ENCODE measurements at places on chromosomes 3 and 15.

DNA sequence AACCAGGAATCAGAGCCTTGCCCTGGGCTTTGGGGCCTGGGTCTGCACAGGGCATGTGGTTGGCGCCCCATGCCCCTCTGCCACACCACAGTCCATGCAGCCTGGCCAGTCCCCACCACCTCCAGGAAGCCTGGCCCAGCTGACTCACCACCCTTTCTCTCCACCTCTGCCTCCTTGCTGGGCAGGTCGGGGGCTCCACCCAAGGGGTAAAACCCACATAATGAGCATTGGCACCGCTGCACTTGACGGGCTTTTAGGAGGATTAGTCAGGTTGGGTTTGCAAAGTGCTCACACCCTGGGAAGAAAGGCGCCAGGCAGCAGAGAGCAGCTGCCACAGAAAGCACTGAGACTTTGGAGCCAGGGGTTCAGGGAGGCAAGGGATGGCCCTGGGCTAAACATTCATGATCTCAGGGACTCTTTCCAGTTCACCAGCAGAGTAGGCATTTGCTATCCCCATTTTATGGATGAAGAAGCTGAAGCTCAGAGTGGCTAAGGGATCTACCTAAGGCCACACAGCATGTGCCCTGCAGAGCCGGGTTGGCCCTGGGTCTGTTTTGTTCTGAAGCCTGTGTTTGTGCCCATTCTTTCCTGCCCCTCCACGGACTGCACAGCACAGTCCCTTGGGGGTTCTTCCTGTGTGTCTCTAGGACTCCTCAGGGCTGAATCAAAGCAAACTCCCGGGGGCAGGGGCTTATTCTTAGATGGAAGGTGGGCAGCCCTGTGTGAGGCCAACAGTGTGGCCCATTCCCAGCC, 113.4 kb downstream of the ETFA start:
- no peak for DNase-seq

GRCh38 chr3:167521006-167521355, 47.1 kb upstream of the SERPINI2 start:
- no peak for DNase-seq

- no peak for DNase-seq
Measured at GRCh38 chr3:73021301-73021835, 24.8 kb downstream of the PPP4R2 start.

DNA sequence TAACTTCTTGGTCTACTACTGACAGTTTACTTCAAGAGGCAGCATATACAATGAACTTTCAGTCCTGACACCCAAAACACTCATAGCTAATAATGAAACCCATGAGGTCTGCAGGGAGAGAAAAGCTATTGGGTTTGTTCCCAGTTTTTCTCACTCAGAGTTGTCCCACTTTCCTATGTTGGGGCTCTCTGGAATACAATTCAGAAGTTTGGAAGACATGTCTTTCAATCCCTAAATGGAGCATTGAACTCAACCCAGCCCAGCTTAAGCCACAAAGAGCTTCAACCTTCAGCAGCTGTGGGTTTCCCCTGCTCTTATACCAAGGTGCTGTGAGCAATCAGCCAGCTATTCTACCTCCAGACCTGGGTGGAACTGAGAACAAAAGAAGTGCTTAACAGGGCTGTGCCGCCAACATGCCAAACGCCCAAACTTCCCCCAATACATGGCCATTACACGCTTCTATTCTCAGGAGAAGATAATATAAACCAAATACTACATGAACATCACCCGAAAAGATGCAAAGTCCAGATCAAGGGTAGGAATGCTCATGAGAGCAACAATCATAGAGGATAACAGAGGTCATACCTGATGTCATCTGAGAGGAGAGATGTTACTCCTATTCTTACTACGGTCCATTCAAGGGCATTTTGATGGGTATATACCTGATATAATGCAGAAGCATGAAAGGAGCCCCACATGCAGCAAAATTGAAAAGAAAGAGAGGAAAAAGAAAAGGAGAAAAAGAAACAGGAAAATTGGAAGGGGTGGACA, 131.2 kb upstream of the TGFBR2 start:
- no peak for DNase-seq

DNA sequence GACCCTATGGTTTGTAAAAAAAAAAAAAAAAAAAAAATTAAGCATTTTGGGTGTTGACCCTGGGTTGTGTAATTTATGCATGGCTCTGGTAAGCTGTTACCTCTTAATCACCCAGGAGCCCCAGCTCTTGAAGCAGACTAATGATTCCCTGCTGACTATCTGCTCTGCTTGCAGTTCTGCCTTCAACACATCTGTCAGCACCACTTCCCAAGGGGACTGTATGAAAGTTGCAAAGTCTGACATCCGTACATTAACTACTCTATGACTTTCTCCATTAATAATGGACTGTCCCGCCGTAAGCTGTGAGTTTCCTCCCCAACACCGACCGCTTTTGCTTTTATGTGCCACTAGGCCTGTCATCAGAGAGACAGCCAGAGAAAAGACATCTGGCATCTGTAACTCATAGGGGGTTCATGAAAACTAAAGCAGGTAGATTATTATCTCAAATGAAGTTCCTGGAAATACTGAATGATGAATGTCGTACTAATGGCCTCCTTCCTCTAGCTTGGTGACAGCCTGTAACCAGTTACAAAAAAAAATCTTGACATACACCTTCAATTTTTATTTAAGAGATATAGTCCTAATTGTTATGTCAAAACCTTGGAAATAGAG, 271.5 kb downstream of the IL5RA start:
- no peak for DNase-seq

DNA sequence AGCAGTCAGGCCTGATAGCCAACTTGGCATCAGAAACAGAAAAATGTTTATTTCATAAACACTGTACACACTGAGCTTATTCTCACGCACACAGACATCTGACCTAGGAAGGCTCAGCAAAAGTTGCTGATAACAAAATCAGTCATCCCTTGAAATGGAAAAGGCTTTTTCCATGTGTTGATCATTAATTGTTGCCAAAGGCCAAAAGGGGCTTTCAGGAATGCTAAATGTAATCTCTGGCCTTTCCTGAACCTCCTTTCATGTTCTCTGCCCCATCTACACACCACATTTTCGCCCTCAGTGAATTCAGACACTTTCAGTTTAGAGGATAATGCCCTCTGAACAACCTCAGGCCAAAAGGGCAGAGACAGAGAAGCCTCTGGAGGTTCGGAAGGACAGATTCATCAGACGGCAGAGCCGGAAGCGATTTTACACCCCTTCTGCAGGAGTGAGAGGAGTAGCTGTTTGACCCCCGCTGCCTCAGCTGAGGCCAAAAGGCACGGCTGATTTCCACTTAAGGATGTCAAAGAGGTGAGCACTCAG, 14.5 kb downstream of the RTP4 start:
- no peak for DNase-seq

DNA sequence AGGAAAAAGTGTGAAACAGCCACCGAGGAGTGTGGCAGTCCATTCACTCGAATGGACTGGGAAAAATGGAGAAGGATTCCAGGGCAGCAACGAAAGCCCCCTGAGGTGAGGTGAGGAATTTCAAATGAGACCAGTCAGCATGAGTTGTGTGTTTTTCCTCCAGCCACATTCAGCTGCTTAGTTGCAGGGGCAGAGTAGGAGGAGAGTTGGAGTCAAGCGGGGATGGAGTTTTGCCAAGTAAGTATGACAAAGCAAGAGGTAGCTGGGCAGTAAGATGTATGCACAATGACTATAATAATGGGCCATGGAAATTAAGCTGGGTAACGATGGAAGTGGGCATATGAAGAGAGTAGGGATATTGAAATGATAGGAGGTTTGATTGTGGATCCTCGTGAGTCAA, 64.4 kb downstream of the CCDC54 start:
- no peak for DNase-seq

DNA sequence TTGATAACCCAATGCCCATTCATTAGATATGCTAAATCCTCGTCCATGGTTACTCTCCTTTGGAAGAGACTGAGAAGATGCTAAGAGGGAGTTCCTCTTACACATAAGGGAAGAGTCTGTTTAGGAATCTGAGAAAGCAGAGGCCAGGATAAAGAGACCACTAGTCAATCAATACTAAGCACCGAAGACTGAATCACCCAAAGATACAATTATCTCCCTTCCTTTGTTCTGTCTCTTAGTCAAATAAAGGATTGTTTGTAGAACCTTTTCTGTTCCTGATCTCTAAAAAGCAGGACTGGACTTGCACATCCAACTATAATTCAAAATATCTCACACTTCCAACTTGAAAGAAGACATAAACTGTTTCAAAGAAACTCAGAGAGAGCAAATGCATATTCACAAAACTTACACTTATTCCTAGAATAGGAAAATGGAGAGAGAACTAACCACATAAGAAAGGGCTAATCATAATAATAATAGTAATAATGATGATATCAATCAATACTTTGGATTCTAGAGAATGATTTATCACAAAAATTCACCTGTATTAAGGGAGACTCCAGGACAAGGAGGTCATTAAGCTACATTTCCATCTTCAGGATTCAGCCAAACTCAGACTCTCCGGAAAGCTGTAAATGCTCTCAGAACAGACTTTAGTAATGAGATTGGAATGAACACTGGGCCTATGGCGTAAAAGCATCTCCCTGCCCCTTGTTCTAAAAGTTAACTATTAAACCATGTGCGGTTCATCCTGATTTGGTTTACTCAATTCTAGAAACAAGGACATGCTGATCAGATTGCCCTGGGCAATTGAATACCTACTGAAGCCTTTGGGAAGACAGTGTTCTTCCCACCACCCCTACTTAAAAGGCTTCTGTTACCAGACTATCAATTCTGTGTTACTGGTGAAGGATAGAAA, 401.5 kb downstream of the ZBTB20 start:
- no peak for DNase-seq

GRCh38 chr15:70036585-70037291, 61.0 kb downstream of the TLE3 start:
- no peak for DNase-seq

- DNase-seq: no peak
Measured at GRCh38 chr15:85406916-85407315, 26.5 kb downstream of the AKAP13 start.

DNA sequence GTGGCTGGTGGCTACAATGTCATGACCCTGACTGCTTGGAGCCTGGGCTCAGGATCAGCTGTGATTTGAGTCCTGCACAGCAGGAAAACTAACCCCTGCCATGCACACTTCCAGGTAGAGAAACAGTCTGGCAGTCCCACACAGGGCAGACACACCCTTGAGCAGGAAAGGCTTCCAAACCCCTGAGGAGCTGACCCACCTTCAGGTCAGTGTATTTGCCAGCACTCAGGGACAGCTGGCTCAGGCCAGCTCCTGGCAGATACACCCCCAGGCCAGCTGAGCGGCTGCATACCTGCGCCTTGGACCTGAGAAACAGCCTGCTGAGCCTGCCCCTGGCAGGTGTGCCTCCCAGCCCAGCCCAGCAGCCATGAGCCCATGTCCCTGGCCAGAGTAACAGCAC, 22.2 kb upstream of the CDAN1 start:
- no peak for DNase-seq

DNA sequence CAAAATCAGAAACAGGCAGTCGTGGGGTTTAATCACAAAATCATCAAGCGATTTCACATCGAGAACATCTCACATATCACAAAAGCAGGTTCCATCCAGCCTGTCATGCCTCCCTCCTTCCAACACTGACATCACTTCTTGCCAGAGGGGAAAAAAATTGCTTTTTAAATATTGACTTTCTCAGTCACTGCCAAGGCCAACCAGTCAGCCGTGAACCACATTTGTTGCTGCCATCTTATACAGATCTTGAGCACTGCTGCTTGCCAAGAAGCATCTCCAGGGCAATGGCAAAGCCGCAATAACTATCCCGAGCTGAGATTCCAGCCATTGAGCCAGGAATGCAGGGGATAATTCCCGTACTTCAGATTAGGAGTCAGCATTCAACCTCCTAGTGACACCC, 174.6 kb downstream of the ANXA2 start:
- DNase-seq: no peak

DNA sequence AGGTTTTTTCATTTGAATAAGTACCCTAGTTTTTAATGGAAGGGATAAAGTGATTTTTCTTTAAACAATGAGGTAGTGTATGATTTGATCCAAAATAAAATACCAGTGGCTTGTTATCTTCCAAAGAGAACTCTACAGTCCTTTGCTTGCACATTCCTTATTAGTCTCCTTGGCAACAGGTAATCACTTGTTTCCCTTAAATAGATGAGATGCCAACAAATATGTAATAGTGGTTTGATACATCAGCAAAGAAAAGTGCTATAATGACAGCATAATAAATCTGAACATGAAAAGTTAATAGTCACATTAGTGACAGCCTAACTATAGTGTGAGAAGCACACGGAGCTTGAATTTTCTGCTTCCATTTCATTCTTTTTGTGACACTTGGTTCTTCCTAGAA, 360.2 kb downstream of the ZNF385D start:
- DNase-seq: no peak

- DNase-seq: no peak
Measured at GRCh38 chr3:17674082-17674686, 68.2 kb downstream of the TBC1D5 start.

DNA sequence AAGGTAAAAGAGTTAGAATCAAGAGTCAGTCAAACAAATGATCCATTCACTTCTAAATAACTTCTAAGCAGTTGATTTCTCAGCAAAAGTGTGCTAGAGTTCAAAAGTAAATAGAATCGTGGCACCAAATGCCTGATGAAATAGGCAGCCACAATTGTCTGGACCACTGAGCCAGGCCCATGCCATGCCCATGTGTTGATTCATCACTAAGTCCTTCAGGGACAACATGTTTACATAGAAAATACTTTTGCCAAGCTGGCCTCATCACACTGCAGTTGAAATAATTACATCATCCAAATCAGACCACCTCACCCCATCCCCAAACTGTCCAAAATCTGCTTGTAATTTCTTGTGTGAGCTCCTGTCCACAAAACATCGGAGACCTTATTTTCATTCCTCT, 216.3 kb downstream of the IGSF11 start:
- no peak for DNase-seq

Data from activated naive CD4-positive, alpha-beta T cell (primary cell).